Stimulated activated CD8-positive, alpha-beta memory T cell treated with anti-CD3 and anti-CD28 coated beads, Interleukin-4, amount 100 ng/mL, for 4 hours (primary cell): ENCODE measurements at places on chromosomes 3 and 15.

DNA sequence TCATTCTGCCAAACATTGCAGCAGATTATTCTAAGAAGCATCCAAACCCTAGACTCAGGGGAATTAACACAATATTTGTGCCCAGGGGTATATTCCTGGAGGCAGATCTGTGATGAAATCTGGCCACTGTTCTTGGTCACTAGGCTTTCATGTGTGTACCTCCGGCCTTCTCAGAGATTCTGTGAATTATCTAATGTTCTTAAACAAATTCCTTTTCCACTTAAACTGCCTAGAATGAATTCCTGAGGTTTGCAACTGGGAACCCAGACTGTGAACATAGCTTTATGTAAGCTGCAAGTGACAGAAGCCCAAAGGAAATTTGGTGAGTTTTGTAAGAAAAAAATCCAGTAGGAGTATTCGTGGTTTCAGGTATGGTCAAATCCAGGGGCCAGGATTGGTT, 20.7 kb upstream of the CTNNB1 start:
- no peak for DNase-seq

DNA sequence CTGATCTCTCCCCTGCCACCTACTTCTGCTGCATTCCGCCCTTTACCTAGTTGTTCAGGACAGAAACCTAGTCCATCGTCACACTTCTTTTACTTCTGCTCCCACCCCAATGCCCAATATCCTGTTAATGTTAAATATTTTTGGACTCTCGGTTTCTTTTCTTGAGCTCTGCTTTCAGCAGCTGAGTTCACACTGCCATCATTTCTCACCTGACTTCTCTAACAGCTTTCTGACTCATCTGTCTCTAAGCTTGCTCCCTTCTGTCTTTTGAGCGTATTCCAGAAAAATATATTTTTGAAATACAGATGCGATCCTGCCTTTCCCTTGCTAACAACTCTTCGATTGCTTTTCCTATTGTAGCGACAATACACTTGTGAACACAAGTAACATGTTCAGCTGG, 183.4 kb downstream of the KLHL25 start:
- DNase-seq = no peak

DNA sequence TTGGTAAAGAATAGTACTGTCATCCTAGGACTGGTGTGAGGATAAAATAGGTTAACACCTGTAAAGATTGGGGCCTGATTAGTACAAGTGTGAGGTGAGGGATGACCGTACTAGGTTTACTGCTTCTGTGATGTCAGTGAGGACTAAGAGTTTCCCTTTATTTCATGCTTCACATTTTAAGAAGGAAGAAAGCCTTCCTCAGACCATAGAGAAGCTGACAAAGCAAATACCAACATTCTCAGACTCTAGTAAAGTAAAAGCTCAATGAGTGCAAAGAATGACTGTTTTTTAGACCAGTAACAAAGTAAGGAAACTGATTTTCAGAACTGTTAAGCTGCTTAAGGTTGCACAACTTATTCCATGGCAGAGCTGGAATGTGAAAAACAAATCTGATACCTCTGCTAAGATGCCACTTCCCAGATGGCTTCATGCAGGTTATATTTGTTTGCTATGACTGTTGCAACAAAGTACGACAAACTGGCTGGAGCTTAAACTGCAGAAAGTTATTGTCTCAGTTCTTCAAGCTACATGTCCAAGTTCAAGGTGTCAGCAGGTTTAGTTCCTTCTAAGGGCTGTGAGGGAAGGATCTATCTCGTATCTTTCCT, 354.9 kb downstream of the RSL24D1 start:
- DNase-seq = no peak

- no peak for DNase-seq
These were observed 106.3 kb downstream of the LSM3 start for GRCh38 chr3:14284694-14285547.

- DNase-seq = no peak
These were observed 718.7 kb upstream of the CBLB start for GRCh38 chr3:106587551-106587950.

GRCh38 chr3:11481556-11481955, 162.2 kb downstream of the VGLL4 start:
- no peak for DNase-seq
